AG08395 (cell line): ENCODE measurements at places on chromosomes 11 and 22.

DNA sequence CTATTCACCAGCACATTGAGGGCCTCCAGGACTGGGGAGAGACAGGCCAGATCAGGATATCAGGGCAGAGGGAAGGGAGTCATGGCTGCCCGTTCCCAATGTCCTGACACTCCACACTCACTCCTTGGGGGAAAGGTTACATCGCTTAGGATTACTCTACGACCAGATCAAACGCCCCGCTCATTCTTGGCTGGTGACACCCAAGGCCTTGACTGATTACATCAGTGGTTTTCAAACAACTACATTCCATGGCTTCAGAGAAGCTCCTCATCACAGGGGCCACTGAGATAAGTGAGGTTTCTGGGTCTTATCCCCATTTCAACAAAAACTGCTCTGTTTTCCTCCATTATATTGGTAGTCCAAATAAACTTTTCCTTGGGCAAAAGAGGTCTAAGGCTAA, 15.0 kb downstream of the UBE2L6 start:
- DNase-seq: no peak

DNA sequence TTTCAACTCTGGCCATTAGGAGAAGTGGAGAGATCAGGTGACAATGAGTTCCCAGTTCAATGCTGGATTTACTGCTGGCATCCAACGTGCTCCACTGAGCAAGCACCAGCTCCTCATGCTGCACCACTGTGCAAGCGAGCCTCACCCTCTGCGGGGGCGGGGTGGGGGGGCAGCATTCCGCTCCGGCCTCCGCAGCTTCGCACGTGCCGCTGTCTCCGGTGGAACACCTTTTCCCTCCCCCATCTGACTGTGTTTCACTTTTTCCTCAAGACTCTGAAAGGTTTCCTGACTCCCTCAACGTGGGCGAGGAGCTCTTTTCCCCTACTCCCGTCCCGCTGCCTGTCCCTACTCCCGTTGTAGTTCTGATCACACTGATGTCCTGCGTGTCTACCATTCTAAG, 835 bp upstream of the RHOD start:
- peak; percentile 38 for DNase-seq

GRCh38 chr22:48663297-48663696, 1164.4 kb downstream of the BRD1 start:
- DNase-seq: no peak

DNA sequence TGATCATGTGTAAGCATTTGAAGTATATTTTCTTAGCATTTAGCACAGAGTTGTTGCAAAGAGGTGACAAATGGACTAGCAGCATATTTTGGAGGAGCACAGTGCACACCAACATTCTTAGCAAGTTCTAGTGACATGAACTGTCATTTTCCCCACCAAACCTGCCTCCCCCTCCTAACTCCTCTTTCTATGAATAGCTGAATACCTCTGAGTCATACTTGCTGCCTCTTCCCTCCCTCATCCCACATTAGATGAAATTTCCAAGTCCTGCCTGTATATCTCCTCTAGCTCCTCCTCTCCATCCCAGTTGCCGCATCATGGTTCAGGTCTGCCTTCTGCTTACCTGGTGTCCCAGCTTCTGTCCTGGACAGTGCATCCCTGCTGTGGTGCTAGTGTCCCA, 7.2 kb downstream of the OSBP2 start:
- DNase-seq: peak; percentile 75

GRCh38 chr11:126346586-126346940, 8.9 kb upstream of the ST3GAL4 start:
- DNase-seq: no peak

- no peak for DNase-seq
Observed at GRCh38 chr11:65209711-65210360, 28.1 kb downstream of the CAPN1 start.

- DNase-seq: no peak
Observed at GRCh38 chr11:73287400-73288101, 15.4 kb downstream of the P2RY6 start.

GRCh38 chr11:73968356-73968966, 14.2 kb downstream of the UCP2 start:
- no peak for DNase-seq
